Lower lobe of right lung (tissue), 2 donors: ENCODE measurements at places on chromosomes 1 and 21. TPM values are rescaled to one million over a fixed set of nuclear protein-coding genes. Genes with fewer than 3 reads are reported as not detected.
A peak's percentile ranks its signal among the peaks of the same experiment; 100 is the strongest.

GRCh38 chr1:228487336-228488124, at the start of gene RNF187:
Gene RNF187 (plus strand): TSS chr1:228487382.
- peak within 1 kb of the TSS; percentile 98 for H3K4me3 ChIP-seq
- peak within 1 kb of the TSS; percentile 99 for H3K27ac ChIP-seq
- peak; percentile 93 for DNase-seq
- H3K36me3 ChIP-seq = peaks cover 26% of the 10 kb centered on the region
- no peaks in the 10 kb centered on the region for H3K27me3 ChIP-seq

The PROX1 gene
- 11.7 TPM for total RNA-seq

The LDLRAD1 gene
- 13.7 TPM for total RNA-seq

The FCGR2B gene
- total RNA-seq = 31.9 TPM
